ENCODE measurements at places on chromosomes 1 and 21. TPM values are rescaled to one million over a fixed set of nuclear protein-coding genes. Genes with fewer than 3 reads are reported as not detected.

The SLAMF1 gene
- polyA plus RNA-seq: 0.13 TPM

The TSPAN1 gene
- 7.0 TPM for polyA plus RNA-seq

The SLC25A34 gene
- 3.1 TPM for polyA plus RNA-seq

The GUCA2B gene
- polyA plus RNA-seq: 1.7 TPM

The TPTE gene
- not detected for polyA plus RNA-seq

The CXADR gene
- 8.5 TPM for polyA plus RNA-seq

The ACOT7 gene
- polyA plus RNA-seq: 9.7 TPM

The TMIGD3 gene
- 3.4 TPM for polyA plus RNA-seq

The XCL1 gene
- polyA plus RNA-seq: 0.26 TPM

The PFKFB2 gene
- polyA plus RNA-seq: 2.0 TPM

The FMO5 gene
- 36.0 TPM for polyA plus RNA-seq

The NUF2 gene
- polyA plus RNA-seq: 0.80 TPM

The CD1D gene
- 1.7 TPM for polyA plus RNA-seq

The FOXE3 gene
- not detected for polyA plus RNA-seq

The LRRC7 gene
- 1.1 TPM for polyA plus RNA-seq

The CFAP107 gene
- polyA plus RNA-seq: not detected

The FHAD1 gene
- 0.13 TPM for polyA plus RNA-seq

The SPOCD1 gene
- polyA plus RNA-seq: not detected

The BEST4 gene
- not detected for polyA plus RNA-seq

The ETV3L gene
- polyA plus RNA-seq: not detected

The NIT1 gene
- 45.8 TPM for polyA plus RNA-seq

The MAN1C1 gene
- 16.0 TPM for polyA plus RNA-seq

The PKP1 gene
- not detected for polyA plus RNA-seq

The CLCA4 gene
- 0.03 TPM for polyA plus RNA-seq

The FAM43B gene
- polyA plus RNA-seq: 0.06 TPM

The ZZZ3 gene
- polyA plus RNA-seq: 8.6 TPM

The LIN28A gene
- not detected for polyA plus RNA-seq

The CD244 gene
- polyA plus RNA-seq: 1.1 TPM

The CD84 gene
- 2.1 TPM for polyA plus RNA-seq

The OR2L5 gene
- not detected for polyA plus RNA-seq

The ERICH3 gene
- polyA plus RNA-seq: 0.04 TPM

The TIAM1 gene
- 3.0 TPM for polyA plus RNA-seq

The PGBD5 gene
- polyA plus RNA-seq: 0.88 TPM

The MAPKAPK2 gene
- polyA plus RNA-seq: 24.5 TPM

The GIPC2 gene
- polyA plus RNA-seq: 3.7 TPM

The FAM72A gene
- 0.36 TPM for polyA plus RNA-seq

Measured in liver (tissue), 10 donors.